ENCODE measurements at places on chromosomes 4 and X. TPM values are rescaled to one million over a fixed set of nuclear protein-coding genes. Genes with fewer than 3 reads are reported as not detected.

ADGRG4 gene
- not detected for total RNA-seq

DNA sequence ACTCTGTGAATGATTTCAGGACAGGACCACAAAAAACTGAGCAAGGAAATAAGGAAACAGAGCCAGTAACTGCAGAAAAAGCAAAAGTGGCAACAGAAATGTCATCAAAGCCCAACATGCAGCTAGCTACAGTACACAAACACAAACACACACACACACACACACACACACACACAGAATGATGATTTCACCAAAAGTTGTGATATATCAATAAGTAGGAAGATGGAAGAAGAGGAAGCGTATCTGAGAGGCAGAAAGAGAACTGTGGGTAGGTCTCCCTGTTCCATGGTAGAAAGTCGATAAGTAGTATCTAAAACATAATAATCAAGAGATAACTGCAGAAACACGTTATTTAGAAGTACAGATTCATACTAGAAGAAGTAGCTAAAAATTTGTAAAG is 148.3 kb downstream of the MGST2 start:
- no peak for DNase-seq

DNA sequence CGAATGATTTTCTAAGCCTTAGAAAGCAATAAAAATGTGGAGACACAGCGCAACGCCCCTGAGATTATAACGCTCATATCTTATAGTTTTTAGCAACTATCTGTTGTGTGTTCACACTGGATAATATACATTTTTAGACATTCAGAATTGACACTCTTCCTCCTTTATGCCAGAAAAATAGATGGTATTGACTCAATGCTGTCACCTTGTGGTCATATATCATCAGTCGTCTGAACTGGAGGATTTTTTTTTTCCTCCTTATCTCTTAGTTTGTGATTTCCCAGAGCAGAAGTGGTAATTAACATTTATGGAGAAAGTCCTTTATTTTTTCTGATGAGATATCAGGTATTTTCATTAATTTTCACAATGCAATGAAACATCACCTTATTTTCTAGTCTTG is 759.6 kb downstream of the RAB28 start:
- no peak for DNase-seq

- no peak for DNase-seq
Observed at GRCh38 chr4:16952462-16952871, 54.0 kb upstream of the LDB2 start.

AFM gene
- not detected for total RNA-seq

DNA sequence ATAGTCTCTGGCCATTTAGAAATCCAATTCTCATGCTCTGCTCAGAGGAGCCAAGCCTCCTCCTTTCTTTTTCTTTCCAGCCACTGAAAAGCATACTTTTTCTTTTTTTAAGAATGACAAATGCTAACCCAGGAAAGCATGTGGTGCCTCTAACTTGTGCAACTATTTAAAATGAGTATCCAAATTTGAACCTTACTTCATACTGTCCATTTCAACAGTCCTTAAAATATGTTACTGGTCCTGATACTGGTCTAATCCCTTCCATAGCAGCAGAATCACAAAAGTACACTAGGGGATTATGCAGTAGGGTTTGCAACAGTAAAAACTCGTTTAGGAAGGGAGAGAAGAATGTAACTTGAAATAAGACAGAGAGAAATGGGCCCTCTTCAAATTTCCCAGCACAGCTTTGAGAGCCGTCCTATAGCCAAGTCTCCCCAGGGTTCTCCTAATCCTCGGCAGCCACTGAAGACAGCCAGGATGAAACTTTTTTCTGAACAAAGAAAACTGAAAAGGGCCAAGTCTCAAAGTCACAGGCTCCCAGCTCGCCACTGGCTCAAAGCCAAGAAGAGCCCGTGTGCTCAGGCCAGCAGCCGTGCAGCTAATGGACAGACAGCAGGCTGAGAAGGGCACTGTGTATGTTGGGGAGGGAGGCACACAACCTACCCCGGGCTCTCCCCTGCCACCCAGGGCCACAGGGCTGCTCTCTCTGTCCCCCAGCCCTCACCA is 39.5 kb downstream of the GPC4 start:
- DNase-seq, result no peak

- DNase-seq, result no peak
Observed at GRCh38 chr4:15253349-15253748, 174.5 kb upstream of the C1QTNF7 start.

GRCh38 chr4:112515198-112516065 is 548 bp downstream of the NEUROG2 start:
- no peak for DNase-seq

ENAM gene
- total RNA-seq, result not detected

- DNase-seq, result no peak
Observed at GRCh38 chr4:84220990-84221389, 278.1 kb downstream of the NKX6-1 start.

ARHGEF6 gene
- 2.7 TPM for total RNA-seq
